ENCODE measurements at places on chromosomes 1 and 21.

DNA sequence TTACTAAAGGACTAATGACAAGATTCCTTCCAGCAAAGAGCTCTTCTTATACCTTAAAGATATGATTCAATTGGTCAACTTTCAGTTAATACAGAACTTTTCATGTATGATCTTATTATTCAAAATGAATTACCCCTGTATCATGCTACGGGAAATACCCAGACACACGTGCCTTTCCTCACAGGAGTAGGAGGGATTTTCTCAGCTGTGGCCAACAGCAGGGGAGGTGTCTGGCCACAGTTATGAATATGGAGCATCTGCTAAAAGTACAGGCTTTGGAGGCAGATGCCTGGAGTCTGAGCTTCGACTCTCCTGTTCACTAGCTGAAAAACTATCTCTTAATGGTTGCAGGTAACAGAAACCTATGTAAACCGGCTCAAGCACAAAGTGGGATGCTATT, 53.6 kb downstream of the KIAA1614 start:
- no peak for DNase-seq

GRCh38 chr1:234716908-234717375, 107.0 kb upstream of the IRF2BP2 start:
- no peak for DNase-seq

- DNase-seq: no peak
Observed at GRCh38 chr1:158969166-158969565, 37.8 kb downstream of the PYHIN1 start.

- DNase-seq: peak; percentile 58
Observed at GRCh38 chr1:234665975-234666605, 56.1 kb upstream of the IRF2BP2 start.

GRCh38 chr1:88499671-88500070, 184.4 kb upstream of the PKN2 start:
- DNase-seq: no peak

DNA sequence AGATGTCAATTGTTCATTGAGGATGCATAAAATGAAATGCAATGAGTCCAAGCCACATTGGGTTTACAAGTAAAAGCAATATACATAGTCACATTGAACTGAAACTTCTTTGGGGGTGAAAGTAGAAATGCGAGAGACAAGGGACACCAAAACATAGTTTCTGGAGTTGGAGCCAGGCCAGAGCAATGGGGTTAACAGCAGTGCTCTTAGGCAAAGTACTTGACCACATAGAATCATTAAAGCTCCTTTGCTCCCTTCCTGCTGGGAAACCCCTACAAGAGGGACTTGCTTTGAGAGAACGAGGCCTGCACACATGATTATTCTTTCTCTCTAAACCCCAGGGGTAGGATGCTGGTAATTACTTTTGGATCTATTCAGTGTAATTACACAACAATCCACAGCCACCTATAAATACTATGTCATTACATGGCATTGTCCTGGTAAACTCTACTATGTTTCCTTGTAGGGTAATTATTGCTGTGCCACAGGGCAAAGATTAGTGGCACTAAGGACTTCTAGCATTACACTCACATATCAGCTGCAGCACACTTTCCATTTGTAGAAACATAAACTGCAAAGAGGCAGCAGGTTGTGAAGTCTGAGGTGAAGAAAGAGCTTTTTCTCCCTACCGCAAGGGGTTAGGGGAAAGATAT, 421.6 kb upstream of the PBX1 start:
- no peak for DNase-seq

DNA sequence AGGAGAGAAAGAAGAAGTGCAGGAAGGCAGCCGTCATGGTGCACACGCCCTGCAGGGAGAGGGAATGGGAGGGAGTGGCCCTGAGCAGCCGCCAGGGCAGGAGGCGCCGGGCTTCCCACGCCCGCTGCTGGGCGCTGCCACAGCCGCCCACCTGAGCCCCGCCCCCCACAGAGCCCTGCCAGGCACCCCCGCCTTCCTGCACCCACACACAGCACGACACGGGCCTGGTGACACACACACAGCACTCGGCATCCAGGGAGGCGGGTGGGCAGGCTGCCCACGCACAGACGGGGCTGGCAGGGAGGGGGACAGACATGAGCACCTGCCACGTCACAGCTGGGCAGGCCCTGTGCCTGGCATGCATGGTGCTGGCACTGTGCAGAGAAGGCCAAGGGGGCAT, 27.5 kb downstream of the ADGRB2 start:
- no peak for DNase-seq

DNA sequence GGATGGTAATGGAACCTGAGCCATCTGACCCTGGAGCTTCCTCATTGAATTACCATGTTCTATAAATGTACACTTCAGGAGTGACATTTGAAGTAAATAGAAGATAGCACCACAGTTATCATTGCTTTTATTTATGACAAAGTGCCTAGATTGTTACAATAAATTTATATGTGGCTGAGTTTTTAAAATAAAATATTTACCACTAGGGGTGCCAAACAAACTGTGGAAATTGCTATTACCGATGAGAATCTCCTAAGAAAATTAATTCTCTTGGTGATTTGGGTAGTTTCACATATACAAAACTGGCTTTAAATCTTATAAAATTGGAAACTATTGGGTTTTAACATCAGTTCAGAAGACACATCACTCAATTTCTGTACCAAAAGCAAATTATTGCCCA, 1.4 kb upstream of the TNR start:
- no peak for DNase-seq

- DNase-seq: no peak
Observed at GRCh38 chr1:80050085-80050484, 1043.6 kb upstream of the ADGRL4 start.

GRCh38 chr1:210754878-210755665, 378.9 kb downstream of the KCNH1 start:
- DNase-seq: no peak

- DNase-seq: no peak
Observed at GRCh38 chr1:183783767-183784637, 20.9 kb upstream of the RGL1 start.

DNA sequence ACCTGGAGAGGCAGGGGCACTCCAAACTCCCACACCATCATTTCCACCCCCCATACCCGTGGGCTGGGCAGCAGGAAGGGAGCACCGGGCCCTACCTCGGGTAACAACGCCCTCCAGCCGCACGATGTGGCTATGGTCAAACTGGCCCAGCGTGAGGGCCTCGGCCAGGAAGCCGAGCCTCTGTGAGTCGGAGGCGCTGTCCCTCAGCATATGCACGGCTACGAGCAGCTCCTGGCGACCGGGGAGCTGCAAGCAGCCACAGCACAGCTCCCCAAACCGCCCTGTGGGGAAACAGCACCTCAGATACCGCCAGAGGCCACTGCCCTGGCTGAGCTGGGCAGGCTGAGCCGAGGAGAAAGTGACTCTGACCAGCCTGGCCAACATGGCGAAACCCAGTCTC, 29.2 kb downstream of the CDCA8 start:
- no peak for DNase-seq

DNA sequence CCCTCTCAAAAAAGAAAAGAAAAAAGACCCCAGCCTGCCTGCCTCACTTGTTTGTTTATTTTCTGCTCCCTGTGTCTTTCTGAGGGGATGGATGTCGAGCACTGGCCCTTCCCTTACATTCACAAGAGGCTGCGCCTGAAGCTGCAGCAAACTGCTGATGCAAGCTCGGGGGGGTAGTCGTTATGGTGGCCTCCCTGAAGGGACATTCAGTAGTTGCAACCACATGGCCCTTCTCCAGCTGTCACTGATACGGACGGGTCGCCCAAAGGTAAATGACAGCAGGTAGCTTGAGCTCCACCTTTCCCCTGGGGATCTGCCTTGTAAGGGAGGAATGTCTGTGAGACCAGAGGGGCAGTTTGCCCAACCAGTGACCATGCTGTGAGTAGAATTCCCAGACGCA, 17.7 kb downstream of the PLEKHM2 start:
- DNase-seq: no peak

- DNase-seq: no peak
Observed at GRCh38 chr1:77031106-77031662, 163.9 kb downstream of the ST6GALNAC5 start.

DNA sequence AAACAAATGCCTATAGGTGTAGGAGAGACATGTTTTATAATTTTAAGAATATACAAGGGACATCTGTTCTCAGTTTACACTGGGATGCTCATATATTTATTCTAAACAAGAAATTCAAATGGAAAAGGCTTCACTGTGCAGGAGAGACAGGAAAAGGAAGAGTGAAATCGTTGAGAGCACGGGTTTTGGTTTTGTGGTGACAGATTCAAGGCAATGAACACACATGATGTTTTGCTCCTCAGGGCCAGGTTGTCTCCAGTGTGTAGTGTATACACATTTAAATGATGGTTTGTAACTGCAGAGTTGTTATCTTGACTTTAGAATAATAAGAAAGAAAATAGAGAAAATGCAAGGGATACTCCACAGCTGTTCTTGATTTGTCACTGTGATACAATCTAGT, 73.7 kb downstream of the S1PR1 start:
- no peak for DNase-seq

- DNase-seq: no peak
Observed at GRCh38 chr1:34870395-34870794, 10.8 kb upstream of the SMIM12 start.

- DNase-seq: no peak
Observed at GRCh38 chr1:70675737-70676156, 264.7 kb downstream of the CTH start.

DNA sequence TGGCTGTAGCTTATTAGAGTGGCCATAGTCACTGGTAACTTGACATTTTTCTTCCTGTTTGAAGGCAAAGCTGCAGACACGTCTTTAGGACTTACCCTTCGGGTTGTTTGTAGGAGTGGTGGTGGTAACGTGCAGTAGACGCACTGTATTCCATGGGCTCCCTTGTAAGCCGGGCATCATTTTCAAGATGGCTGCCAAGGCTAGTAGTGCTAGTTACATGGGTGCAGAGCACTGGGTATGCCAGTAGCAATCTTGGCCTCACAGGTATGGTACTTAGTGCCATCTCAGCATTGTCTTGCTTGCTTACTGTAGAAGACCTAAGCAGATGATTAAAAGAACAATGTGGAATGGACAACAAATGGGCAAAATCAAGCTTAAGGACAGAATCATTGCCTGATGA, 1.9 kb downstream of the YBX1 start:
- no peak for DNase-seq

DNA sequence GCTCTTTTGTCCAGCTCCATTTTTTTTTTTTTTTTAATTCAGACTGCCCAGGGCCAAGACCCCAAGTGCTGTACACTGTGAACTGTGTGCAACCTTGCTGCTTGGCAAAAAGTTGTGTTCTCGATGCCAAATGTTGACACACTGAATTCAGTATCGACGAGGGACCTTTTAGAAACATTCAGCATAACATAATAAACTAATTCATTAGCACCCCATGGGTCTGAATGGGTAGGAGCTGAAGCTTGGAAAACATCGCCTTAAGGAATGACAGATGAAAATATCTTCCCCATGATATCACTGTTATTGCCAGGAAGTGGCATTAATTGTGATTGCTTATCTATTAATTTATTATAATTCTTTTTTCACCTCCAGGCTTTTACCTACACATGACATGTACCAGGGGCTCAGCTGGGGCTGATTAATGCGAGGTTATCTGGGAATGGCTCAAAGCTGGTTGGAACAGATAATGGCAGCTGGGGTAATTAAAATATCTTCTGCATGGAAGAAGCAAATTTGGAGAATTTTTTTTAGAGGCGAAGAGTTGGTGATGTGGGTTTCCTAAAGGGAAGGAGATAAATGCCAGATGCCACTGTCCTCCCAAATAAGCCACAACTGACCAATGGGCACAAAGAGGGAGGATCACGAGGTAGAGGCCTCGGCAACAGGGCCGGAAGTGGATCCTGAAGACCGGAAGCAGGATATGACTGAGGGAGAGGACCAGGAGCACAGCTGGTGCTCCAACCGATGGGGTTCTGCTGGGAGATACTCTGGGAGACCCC, 169.3 kb downstream of the GRIK3 start:
- no peak for DNase-seq

GRCh38 chr1:84282780-84283333, 18.7 kb upstream of the SAMD13 start:
- no peak for DNase-seq

GRCh38 chr1:34627465-34628240, 127.2 kb upstream of the GJB5 start:
- DNase-seq: no peak

- DNase-seq: no peak
Observed at GRCh38 chr1:209134001-209134400, 449.5 kb upstream of the CAMK1G start.

DNA sequence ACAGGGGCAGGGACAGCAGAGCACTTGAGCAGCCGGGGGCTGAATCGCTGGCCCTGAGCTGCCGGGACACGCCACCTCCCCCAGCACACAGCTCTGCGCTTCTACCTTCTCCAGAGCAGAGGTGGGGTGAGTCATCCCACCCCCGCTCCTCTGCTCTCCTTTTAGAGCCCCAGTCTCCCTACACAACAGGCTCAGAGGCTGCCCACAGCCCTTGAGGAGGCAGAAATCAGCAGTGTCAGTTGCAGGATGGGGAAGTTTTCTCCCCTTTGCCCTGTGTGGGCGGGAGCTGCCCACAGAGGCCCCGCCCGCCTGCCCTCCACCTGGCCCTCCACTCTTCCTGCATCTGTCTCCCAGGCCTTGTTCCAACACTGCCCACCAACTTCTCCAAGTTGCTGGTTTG, 94.6 kb downstream of the STUM start:
- peak; percentile 97 for DNase-seq

DNA sequence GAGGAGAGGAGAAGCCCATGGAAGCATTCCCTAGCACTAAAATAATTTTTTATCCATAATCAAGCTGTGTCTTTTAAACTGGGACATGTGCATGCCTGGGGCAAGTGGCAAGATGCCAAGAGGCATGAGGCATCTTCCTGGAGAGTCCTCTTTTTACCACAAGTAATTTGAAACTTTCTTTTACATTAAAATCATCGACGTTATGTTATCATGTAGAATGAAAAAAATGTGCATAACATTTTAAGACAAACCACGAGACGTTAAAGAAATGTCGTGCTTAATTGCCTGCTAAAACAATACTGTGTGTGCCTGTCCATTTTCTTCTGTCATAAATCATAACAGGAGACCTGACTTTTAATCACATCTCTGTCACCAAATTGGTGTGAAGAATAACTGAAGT, 1.5 kb downstream of the STYXL2 start:
- DNase-seq: no peak

- DNase-seq: peak; percentile 82
Observed at GRCh38 chr1:24872061-24872850, 57.8 kb downstream of the RUNX3 start.

- DNase-seq: no peak
Observed at GRCh38 chr1:101316799-101317198, 80.0 kb downstream of the S1PR1 start.

DNA sequence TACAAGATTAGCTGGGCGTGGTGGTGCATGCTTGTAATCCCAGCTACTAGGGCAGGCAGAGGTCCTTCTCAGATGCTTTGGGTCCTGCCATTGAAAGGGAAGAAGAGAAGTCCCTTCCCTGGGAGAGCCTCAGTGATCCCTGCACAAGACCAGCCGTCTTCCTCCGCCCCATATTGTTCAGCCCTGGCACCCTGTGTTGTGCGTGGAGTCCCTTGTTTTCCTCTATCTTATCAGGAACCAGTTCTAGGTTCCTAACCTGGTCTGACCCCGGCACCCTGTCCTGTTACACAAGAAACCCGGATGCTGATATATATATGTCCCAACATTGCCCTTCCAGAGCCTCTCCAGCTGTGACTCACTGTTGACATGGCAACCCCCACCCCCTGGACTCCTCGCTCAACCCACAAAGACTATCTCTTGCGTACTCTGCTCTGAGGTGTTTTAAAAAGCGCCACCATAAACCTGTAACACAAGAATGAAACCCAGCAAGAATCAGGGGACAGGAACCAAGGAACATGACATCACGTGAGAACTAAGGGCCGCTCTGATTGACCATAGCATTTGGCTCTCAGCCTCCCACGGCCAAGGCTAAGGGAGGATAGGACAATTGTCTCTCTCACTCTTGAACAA, 4.8 kb downstream of the MX2 start:
- peak; percentile 93 for DNase-seq
